ENCODE measurements at places on chromosomes 2 and 18. TPM values are rescaled to one million over a fixed set of nuclear protein-coding genes. Genes with fewer than 3 reads are reported as not detected.

GRCh38 chr2:133685636-133686215 is 117.5 kb upstream of the NCKAP5 start:
- DNase-seq = no peak

ALPG gene
- total RNA-seq = not detected

DNA sequence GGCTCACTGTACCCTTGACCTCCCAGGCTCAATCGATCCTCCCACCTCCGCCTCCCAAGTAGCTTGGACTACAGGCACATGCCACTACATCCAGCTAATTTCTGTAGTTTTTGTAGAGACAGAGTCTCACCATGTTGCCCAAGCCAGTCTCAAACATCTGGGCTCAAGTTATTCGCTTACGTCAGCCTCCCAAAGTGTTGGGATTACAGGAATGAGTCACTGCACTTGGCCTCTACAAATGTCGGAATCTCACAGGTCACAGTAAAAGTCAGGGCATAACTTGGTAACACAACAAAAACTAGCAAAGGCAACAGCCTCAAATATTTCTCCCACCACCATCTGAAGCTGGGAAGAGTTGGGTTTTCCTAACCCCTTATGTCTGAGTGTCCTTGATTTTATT is 25.3 kb downstream of the SCG2 start:
- no peak for DNase-seq

- DNase-seq = no peak
These were observed 108.1 kb downstream of the CTIF start for GRCh38 chr18:48646976-48647375.

GRCh38 chr2:43874776-43875451 is 36.1 kb downstream of the ABCG8 start:
- DNase-seq = no peak

- peak; percentile 32 for DNase-seq
These were observed 13.8 kb downstream of the GYPC start for GRCh38 chr2:126669772-126670171.

POMC gene
- total RNA-seq = 0.54 TPM

- no peak for DNase-seq
These were observed 32.7 kb downstream of the AGFG1 start for GRCh38 chr2:227504700-227505099.

DNA sequence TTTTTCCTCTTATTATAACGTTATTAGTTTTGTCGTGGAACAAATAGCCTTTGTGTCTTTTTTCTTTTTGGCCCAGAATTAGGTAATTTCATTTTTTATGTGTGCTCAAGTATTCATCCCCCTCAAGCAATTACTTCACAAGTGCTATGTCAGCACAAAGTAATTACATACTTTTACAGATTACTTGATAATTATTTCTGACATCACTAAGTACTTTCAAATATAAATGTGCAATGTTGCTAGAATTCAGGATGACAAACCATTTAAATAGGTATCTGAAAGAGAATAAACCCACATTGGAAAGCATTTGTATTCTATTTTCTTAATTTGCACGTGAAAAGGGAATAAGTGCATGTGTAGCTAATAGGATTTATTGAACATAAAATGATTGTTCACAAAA is 238.2 kb downstream of the CDH7 start:
- DNase-seq = no peak

MC5R gene
- not detected for total RNA-seq

DNA sequence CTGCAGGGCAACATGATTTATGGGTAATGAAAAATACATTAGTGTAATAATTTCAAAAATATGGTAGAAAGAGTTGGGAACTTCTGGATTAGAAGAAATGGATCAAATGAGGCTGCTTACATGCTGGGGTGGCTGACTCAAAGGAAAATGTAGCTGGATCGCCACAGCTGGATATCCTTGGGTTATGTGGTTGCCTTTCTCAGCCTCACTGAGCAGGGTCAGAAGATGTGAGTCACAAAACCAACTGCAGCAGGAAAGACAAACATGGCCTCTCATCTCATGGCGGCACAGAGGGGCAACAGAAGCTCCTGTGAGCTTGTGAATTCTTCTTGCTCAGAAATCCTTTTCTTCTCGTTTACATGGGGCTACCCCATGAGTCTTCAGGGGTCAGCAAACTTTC is 317.1 kb upstream of the SPRED2 start:
- no peak for DNase-seq

GRCh38 chr2:138500592-138501424 is 762 bp upstream of the SPOPL start:
- DNase-seq = no peak

ACVR1C gene
- total RNA-seq = 0.09 TPM

DNA sequence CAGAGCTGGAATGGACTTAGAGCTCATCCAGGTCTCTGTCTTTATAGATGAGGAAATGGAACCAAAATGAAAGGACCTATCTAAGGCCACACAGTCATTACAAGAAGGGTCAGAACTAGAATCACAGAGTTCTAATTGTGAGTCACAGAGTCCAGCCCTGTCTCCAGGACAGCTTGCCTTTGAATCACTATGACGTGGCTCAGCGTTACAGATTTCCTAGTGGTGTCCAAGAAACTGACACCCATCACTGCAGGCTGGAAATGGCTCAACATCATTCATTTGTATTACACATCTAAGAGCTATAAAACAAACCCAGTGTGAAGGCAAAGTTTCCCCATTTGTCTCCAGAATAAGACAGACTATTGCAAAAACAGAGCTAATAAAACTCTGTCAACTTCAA is 164.3 kb upstream of the SIX2 start:
- no peak for DNase-seq

- DNase-seq = no peak
These were observed 564 bp downstream of the GCC2 start for GRCh38 chr2:108449410-108450130.

DNA sequence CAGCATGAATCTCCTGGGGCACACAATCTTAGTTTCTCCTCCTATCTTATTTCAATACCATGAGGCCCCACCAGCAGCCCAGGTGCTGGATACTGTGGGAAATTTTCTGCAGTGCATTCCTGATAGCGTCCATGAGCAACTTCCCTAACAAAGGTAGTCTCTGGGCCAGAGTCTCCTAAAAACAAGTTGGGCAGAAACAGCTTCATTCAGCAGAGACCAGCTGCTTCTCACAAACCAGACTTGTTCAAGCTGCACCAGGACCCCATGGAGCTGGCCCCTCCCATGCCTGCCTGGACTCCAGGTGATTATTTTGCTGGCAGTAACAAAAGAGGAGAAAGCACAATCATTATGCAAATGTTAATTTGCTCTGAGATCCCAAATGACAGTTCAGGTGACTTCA is 31.4 kb downstream of the MYO5B start:
- DNase-seq = no peak

GRCh38 chr2:144514616-144515091 is 5.3 kb downstream of the ZEB2 start:
- DNase-seq = no peak

DNA sequence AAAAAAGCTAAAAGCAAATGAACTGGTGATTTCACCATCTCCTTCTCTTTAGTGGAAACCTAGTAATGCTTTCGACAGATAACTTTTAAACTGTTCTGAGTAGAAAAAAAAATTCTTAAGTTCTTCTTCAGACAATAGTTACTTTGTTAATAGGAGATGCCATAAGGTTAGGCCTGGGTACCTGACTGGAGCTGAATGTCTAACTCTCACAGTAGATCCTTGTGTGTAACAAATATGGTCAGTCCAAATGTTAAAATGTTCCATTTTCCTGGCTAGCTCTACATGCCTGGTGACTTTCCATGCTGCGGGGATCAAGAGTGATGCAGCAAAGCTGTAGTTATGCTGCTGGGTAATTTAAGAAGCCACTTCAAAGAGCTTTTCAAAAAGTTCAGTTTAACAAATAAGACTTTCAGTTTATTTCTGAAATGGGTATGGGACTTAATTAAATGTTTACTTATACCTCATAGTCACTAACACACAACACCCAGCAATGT is 264.0 kb upstream of the SESTD1 start:
- no peak for DNase-seq

- DNase-seq = no peak
These were observed 37.5 kb upstream of the NEB start for GRCh38 chr2:151771599-151772358.

DNA sequence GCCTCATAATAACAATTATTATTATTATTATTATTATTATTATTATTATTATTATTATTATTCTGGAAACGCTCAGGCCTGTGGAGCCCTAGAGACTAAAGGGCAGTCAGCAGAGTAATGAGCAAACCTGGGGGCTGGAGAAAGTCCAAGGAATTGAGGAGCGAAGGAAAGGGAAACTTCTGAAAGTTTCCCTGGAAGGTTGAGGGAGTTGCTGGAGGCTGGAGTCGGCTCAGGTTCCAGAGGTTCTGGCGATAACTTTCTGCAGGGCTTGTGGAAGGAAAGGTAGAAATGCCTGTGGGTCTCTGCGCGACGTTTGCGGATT is 9.2 kb downstream of the POU3F3 start:
- DNase-seq = no peak

GRCh38 chr2:207437524-207438143 is 92.1 kb upstream of the CREB1 start:
- DNase-seq = no peak

DNA sequence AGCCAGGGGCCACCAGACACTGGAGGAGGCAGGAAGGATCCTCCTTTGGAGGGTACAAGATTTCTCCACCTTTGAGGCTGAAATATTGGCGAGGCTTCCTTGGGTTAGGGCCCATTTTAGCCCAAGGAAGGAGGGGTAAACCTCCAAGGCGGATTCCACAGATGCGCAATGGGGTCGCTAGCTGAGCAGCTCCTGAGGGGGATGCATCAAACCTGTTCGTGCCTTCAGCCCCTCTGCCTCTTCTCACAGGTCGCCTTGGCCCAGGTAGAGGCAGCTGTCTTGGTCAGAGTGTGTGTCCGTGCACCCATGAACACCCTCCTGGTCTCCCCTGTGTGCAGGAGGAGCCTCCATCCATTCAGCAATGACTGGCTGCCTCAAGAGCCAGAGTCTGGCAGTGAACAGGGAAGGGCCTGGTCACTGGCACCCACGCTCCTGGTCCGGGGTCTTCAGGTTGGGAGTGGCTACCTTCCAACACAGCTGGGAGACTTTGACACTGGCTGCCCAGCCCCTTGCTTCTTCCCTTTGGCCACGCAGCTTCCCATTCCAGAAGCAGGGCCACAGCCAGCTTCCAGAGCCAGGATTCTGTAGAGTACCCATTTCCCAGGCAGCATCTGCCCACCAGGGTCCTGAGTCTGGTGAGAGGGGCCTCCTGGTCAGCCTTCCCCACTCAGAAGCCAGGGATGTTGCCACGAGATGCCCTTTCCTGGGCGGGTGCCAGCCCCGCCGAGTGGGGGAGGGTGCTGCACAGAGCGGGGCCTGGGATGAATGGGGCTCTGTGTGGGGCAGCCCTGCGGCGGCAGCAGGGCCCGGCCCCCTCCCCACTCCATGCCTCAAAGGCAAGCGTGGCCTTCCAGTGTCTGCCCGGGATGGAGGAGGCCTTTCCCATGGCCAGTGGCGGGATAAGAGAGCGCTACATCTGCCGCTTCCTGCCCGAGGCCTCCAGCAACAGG is 95.8 kb upstream of the GPC1 start:
- DNase-seq = peak; percentile 16

TCF4 gene
- total RNA-seq = 82.5 TPM

- no peak for DNase-seq
These were observed 54.6 kb downstream of the DCC start for GRCh38 chr18:52394602-52395001.

GKN2 gene
- not detected for total RNA-seq

DNA sequence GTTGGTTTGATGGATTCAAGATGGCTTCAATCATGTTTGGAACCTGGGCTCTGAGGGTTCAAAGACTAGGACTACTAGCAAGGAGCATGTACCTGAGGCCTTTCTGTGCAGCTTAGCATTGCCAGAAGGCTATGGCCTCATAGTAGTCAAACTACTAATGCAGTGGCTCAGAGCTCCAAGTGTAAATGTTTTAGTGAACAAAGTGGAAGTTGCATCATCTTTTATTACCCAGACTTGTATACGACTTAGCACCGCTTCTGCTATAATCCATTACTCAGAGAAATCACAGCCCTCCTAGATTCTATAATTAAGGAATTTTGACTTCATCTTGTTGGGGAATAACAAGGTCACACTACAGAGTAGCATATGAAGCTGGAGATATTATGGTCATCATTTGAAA is 210.5 kb downstream of the ERBB4 start:
- no peak for DNase-seq

SCYGR4 gene
- total RNA-seq = not detected

- no peak for DNase-seq
These were observed 25.5 kb downstream of the CRACDL start for GRCh38 chr2:98910349-98911125.

- DNase-seq = no peak
These were observed 290.7 kb downstream of the CYP26B1 start for GRCh38 chr2:71856773-71857525.

GRCh38 chr2:121342751-121343150 is 57.7 kb upstream of the TFCP2L1 start:
- no peak for DNase-seq

XIRP2 gene
- total RNA-seq = 0.05 TPM

DNA sequence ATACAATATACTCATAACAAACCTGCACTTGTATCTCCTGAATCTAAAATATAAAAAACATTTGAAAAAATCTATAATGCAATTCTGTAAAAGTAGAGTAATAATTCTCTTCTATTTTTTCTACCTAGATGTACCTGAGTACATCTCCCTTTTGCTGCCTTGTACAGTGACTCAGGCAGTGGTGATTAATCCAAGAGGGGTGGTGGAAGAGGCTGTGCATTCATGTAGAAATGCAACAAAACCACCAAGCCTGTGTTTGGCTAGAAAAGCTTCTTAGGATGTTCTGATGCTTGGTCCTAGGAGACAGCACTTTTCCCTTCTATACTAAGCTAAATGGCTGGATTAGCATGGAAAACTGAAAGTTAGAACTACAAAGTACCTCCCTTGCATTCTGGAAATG is 245.8 kb downstream of the DPP10 start:
- DNase-seq = no peak

GRCh38 chr2:153474407-153474806 is 4.2 kb downstream of the RPRM start:
- no peak for DNase-seq

SPAG16 gene
- 29.0 TPM for total RNA-seq

RAX gene
- not detected for total RNA-seq

GRCh38 chr2:24872344-24873115 is 47.5 kb downstream of the ADCY3 start:
- no peak for DNase-seq

Measured in neural crest cell (in vitro differentiated cells).